ENCODE measurements at places on chromosomes 7 and 10. TPM values are rescaled to one million over a fixed set of nuclear protein-coding genes. Genes with fewer than 3 reads are reported as not detected.

Gene LRRC18
- polyA plus RNA-seq, result not detected

Gene MBL2
- not detected for polyA plus RNA-seq

Gene OR2A7
- polyA plus RNA-seq, result 0.51 TPM

Gene CPA5
- polyA plus RNA-seq, result not detected

Gene SNCG
- polyA plus RNA-seq, result 68.0 TPM

Gene CLRN3
- not detected for polyA plus RNA-seq

Gene PAPOLB
- polyA plus RNA-seq, result 0.01 TPM

Gene LIPJ
- polyA plus RNA-seq, result 0.01 TPM

Gene RBP3
- not detected for polyA plus RNA-seq

GRCh38 chr7:31896925-31897324 is 173.3 kb downstream of the PDE1C start:
- H3K27me3 ChIP-seq, result no peaks in the 10 kb centered on the region
- H3K36me3 ChIP-seq, result no peaks in the 10 kb centered on the region
- DNase-seq, result no peak

DNA sequence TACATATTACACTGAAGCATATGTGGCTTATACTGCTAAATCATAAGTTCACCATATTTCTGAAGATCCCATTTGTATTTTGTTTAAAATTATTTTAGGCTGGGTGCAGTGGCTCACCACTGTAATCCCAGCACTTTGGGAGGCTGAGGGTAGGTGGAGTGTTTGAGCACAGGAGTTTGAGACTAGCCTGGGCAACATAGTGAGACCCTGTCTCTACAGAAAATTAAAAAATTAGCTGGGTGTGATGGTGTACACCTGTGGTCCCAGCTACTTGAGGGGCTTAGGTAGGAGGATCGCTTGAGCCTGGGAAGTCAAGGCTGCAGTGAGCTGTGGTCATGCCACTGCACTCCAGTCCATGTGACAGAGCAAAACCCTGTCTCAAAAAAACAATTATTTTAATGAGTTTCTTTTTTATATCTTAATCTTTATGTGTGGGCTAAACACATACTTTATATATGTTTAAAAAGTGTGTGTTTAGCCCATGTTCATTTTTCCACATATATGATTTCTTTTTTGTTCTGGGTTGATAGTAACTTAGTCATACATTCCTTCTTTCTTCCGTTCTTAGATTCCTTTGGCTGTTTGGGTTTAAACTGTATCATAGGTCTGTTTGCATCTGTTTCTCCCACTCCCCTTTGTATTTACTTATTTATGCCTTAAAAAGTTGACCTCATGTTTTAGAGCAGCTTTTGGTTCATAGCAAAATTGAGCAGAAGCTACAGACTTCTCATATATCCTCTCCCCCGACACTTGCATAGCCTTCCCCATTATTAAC is 33.5 kb downstream of the RSBN1L start:
- no peaks in the 10 kb centered on the region for H3K36me3 ChIP-seq
- no peak overlapping the region for H3K27ac ChIP-seq
- H3K4me3 ChIP-seq, result no peak overlapping the region
- no peak for DNase-seq
- H3K4me1 ChIP-seq, result peaks cover 56% of the 10 kb centered on the region
- no peaks in the 10 kb centered on the region for H3K27me3 ChIP-seq

DNA sequence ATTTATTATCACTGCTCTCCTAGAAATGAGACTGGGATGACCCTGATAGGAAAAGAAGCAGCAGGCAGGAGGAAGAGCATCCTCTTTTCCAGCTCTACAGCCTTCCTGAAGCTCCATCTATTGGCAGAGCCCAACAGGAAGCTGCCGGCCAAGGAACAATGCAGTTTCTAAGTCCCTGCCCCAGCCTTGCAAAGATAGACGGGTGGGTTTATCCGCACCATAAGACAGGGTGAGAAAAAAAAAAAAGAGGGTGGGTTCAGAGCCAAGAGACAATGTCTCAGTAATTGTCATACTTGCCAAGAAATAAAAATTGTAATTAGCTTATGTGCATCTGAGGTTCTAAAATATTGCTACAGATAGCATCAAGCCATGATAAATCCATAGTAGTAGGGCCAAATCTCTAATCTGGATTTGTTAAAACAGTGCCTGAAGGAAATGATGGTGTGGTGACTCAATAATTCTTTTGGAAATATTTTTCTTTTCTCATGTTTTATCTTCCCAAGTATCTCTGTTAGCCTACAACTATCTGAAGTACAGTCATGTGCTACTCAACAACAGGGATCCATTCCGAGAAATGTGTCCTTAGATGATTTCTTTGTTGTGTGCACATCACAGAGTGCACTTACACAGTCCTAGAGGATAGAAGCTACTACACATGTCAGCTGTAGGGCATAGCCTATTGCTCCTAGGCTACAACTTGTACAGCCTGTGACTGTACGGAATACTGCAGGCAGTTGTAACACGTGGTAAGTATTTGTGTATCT is 242.9 kb upstream of the CXCL12 start:
- no peaks in the 10 kb centered on the region for H3K27me3 ChIP-seq
- H3K27ac ChIP-seq, result no peak overlapping the region
- H3K4me3 ChIP-seq, result no peak overlapping the region
- H3K36me3 ChIP-seq, result no peaks in the 10 kb centered on the region
- no peak for DNase-seq

- H3K4me3 ChIP-seq, result peak overlapping the region; percentile 76
- peaks cover 3% of the 10 kb centered on the region for H3K4me1 ChIP-seq
- no peaks in the 10 kb centered on the region for H3K36me3 ChIP-seq
- no peak for DNase-seq
- H3K27ac ChIP-seq, result peak overlapping the region; percentile 99
These were observed 664 bp downstream of the FMC1 start for GRCh38 chr7:139341776-139342226.

DNA sequence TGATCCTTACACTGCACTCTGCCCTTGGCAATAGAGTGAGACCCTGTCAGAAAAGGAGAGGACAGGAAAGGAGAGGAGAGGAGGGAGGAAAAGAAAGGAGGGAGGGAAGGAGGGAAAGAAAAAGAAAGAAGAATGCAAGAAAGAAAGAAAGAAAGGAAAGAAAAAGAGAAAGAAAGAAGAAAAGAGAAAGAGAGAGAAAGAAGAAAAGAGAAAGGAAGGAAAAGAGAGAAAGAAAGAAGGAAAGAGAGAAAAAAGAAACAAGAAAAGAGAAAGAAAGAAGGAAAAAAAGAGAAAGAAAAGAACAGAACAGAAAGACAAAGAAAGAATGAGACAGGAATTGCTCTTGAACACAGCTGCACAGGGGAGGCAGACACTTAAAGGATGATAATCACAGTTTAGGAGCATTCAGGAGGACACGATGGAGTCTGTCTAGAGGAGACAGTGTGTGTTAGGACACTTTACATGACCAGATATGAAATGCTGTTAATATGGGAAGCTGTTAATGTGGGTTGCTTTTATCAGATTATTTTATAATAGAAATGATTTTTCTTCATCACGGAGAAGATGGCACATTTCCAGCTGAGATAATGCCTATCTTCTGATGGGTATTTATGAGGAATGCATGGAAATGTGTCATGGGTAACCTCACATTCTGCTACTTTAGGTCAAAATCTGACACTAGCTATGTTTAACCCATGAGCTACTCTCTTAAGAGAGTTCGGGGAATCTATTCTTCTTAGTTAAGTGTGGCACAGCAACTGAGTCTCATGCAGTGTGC is 160.5 kb downstream of the BAMBI start:
- H3K27ac ChIP-seq, result no peak overlapping the region
- no peak for DNase-seq
- H3K4me1 ChIP-seq, result peaks cover 18% of the 10 kb centered on the region

DNA sequence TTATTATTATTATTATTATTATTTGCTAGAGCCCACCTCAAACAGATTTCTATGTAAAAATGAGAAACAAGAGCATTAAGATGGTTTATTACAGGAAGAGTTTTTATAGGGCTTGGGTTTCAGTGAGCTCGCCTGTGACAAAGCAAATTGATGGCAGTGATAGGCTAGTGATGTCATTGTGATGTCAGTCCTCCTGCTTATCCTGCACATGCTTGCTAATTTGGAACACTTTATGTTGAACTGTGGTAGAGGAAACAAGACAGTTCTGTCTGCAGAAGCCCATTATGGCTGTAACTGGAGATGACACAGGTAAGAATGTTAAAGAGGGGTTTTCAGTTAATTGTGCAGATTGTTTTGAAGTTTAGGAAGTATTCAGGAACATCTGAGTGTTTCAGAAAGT is 68.3 kb downstream of the CREM start:
- H3K36me3 ChIP-seq, result no peaks in the 10 kb centered on the region
- H3K27me3 ChIP-seq, result no peaks in the 10 kb centered on the region
- H3K27ac ChIP-seq, result peak overlapping the region; percentile 82
- DNase-seq, result no peak

DNA sequence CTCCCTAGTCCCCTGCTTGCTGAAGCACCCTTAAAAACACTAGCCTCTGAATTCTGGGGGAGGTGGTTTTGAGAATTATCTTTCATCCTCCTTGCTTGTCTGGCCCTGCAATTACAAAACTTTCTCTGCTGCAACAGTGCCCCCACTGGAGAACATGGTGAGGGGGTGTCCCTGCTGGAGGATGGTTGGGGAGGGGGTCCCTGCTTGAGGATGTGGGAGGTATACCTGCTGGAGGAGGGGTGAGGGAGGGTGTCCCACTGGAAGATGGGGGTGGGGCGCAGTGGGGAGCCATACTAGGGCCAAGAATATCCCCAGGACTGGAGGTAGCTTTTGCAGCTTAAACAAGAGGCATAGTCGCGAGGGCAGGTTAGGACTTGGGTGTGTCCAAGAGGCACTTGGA is 3.2 kb upstream of the POLM start:
- H3K4me1 ChIP-seq, result peaks cover 12% of the 10 kb centered on the region
- no peaks in the 10 kb centered on the region for H3K36me3 ChIP-seq
- H3K27ac ChIP-seq, result peak overlapping the region; percentile 9
- no peak for DNase-seq
- no peaks in the 10 kb centered on the region for H3K27me3 ChIP-seq

DNA sequence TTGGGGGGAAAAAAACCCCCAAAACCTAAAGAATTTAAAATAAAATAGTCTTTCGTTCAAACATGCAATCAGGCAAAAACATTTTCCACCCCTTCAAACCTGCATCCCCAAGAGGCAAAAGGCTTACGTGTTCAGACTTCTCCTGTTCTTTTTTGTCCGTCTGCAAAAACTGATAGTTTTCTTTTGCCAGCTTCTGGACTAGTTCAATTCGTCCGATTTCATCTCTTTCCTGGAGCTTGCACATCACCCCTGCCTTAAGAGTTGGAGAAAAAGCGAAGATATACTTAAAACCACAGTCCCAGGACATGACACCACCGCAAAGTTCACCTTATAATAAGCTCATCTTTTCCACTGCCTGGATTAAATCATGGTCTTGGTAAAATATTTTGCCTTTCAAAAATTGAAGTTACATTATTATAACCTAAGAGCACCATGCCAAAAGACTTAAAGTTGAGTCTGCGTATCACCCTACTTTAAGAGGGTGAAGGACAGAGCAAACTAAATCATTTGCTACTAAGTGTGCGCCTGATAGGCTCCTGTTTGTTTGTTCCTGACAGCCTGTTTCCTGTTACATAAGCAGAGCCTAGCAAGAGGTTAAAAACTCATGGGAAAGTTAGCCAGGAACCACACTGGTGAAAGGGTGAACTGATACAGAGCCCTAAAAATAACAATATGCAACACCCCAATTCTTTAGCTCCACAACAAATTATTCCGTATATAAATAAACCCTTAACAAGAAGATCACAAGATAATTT is 137.0 kb downstream of the RAPGEF5 start:
- peak overlapping the region; percentile 28 for H3K4me3 ChIP-seq
- no peaks in the 10 kb centered on the region for H3K27me3 ChIP-seq
- peak overlapping the region; percentile 89 for H3K27ac ChIP-seq
- peak; percentile 38 for DNase-seq
- no peaks in the 10 kb centered on the region for H3K4me1 ChIP-seq

GRCh38 chr7:31020652-31021051 is 31.5 kb upstream of the ADCYAP1R1 start:
- H3K36me3 ChIP-seq, result no peaks in the 10 kb centered on the region
- no peak overlapping the region for H3K4me3 ChIP-seq
- H3K27me3 ChIP-seq, result no peaks in the 10 kb centered on the region
- DNase-seq, result no peak
- no peak overlapping the region for H3K27ac ChIP-seq

DNA sequence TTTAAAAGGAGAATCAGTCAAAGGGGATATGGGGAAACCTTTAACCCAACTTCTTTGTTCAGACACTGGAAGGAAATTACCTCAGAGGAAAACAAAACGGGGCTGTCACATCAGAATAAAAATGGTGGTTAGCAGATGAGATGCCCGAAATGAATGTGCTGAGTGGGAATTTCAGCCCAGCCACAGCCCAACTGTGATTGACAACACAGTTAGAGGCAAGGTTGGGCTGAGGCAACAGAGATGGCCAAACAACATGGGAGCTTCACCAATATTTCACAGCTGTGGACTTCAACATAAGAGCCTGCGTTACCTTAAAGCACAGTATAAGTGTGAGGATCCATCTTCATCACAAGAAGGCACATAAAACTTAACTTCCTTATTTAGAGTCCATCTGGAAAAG is 133.5 kb upstream of the PTPRZ1 start:
- no peaks in the 10 kb centered on the region for H3K4me1 ChIP-seq
- H3K36me3 ChIP-seq, result no peaks in the 10 kb centered on the region
- H3K27ac ChIP-seq, result no peak overlapping the region
- no peaks in the 10 kb centered on the region for H3K27me3 ChIP-seq

GRCh38 chr10:43890124-43890523 is 241.4 kb upstream of the ZNF32 start:
- H3K4me3 ChIP-seq, result no peak overlapping the region

- no peaks in the 10 kb centered on the region for H3K27me3 ChIP-seq
- no peak overlapping the region for H3K4me3 ChIP-seq
- no peaks in the 10 kb centered on the region for H3K36me3 ChIP-seq
- H3K27ac ChIP-seq, result no peak overlapping the region
These were observed 36.7 kb downstream of the WAC start for GRCh38 chr10:28569506-28570159.

- H3K4me1 ChIP-seq, result no peaks in the 10 kb centered on the region
- no peak overlapping the region for H3K4me3 ChIP-seq
- H3K27ac ChIP-seq, result no peak overlapping the region
These were observed 37.1 kb downstream of the REEP3 start for GRCh38 chr10:63558132-63558784.

DNA sequence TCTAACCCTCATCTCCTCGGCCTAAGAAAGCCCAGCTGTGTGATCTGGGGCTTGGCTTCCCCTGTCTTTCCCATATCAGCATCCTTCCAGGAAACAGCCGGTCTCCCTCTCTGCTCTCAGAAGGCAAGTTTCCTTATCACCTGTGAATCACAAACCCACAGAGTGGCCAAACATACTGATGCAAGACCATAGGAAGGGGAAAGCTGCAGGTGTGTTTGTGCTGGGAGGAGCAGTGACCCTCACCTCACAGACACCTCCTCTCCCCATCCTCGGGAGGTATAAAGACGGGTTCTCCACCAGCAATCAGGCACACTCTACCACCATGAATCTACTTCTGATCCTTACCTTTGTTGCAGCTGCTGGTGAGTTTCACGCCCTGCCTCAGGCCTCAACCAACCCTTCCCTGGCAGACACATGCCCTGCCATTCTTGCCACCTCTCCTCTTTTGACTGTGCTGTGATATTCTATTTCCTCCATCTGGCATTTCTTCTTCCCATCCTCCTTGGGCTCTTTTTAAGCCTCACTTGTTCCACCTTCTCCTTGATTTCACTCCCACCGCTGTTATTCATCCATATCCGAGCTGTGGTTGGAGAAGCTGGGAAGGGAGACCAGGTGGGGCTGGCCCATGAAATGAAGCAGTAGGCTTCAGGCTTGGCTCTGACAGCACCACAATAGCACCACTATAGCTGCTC is at the start of gene PRSS2:
Gene PRSS2, plus strand, starts transcription at position 310 of the 692 bp plus-strand sequence. Its CDS starts 13 bp downstream, at position 323.
- H3K27me3 ChIP-seq, result no peaks in the 10 kb centered on the region
- no peak within 1 kb of the TSS for H3K4me3 ChIP-seq
- no peak within 1 kb of the TSS for H3K27ac ChIP-seq

Measured in heart right ventricle (tissue), 16 donors.